ENCODE measurements at places on chromosomes 4 and X.

- peak; percentile 51 for DNase-seq
These were observed 16.0 kb upstream of the SEPTIN6 start for GRCh38 chrX:119708936-119709335.

DNA sequence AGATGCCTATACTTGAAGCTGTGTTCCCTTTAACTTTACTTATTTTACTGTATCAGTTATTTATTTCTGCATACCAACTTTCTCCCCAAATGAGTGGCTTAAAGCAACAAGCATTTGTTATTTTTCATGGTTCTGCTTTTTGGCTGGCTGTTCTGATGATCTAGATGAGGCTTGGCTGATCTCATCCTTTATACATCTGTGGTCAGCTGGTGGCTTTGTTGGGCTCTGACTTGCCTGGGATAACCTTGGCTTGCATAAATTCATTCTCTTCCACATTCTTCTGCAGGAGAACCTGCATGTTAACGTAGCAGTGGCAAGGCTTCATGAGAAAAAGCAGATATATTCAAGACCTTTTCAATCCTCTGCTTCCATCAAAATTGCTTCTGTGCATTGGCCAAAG is 1317.6 kb downstream of the ADGRL3 start:
- no peak for DNase-seq

GRCh38 chr4:161767116-161767515 is 396.7 kb downstream of the FSTL5 start:
- DNase-seq = peak; percentile 1

GRCh38 chr4:94177822-94178221 is 29.8 kb upstream of the SMARCAD1 start:
- DNase-seq = no peak

DNA sequence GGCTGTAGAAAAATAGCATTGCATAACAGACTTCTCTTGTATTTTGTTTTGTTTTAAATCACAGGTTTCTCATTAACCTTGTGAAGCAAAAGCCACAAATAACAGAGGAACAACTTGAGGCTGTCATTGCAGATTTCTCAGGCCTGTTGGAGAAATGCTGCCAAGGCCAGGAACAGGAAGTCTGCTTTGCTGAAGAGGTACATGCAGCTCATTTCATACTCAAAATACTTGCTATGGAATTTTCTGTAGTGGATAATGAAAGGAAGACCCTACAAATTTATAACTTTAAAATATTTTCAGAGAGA is 17.6 kb downstream of the AFP start:
- no peak for DNase-seq

DNA sequence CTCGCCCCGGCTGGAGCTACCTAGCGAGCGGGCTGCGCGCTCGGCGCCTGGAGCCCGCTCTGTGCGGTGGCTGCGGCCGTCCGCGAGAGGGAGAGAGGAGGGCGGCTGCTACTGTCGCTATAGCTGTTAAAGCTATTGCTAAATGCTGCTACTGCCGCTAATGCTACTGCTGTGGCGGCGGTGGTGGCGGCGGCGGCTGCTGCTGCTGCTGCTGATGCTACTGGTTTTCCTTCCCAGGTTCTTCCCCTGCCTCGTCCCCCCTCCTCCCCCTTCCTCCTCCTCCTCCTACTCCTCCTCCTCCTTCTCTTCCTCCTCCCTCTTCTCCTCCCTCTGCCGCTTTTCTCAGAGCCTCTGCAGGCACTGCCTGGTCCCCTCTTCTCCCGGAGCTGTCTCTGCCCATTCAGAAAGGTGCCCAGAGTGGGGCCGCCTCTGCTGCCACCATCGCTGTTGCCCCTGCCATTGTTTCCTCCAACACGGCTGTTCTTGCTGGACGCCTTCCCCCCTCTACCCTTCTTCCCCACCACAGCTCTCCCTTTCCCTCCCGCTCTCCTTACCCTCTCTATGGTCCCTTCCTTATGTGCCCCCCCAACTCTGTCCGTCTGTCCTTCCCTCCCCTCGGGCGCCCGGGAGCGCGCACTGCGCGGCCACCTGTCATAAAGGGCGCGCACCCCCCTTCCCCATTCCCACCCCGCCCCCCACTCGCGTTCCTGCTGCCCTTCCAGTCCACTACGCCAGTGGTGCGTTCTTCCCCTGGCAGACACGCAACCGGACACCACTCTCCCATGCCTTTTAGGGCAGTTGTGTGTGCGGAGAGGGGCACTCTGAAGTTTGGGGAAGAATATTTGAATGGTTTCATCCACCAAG is at the start of gene NEXMIF:
NEXMIF (minus strand) TSS at position 228 of the 864 bp plus-strand sequence.
- no peak for DNase-seq

DNA sequence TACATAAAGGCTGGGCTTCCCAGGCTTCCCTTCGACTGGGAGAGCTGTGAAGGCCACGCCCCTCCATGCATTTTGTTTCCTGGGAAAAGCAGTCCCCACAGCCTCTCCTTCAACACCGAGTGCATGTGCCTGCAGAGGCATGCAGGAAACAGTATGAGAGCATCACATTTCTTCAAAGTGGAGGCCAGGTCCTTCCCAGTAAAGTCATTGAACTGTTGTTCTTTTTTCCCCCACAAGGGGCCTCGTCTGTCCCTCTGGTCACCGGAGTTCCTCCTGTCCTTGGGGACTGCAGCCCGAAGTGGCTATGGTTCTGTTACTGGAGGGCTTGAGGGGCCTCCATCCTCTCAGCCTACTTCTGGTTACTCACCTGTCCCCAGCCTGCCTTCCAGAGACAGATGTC is 56.0 kb downstream of the RAI2 start:
- no peak for DNase-seq

GRCh38 chr4:8617486-8618040 is 25.0 kb downstream of the CPZ start:
- DNase-seq = no peak

DNA sequence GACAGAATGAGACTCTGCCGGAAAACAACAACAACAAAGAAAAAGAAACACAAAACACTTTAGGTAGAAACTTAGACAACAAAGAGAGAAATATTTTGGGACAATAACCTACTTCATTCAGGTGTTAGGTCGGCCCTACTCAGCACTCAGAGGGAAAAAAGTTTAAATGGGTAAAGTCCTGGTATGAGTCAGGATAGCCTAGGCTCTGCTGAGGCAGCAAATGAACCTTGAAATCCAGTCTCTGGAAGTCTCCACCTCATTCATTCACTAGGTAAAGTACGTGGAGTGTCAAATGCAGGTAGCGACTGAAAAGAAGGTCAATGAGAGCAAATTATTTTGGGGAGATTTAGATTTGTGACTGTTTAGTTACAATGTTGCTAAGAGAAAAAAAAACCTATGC is 127.4 kb downstream of the FHDC1 start:
- no peak for DNase-seq

DNA sequence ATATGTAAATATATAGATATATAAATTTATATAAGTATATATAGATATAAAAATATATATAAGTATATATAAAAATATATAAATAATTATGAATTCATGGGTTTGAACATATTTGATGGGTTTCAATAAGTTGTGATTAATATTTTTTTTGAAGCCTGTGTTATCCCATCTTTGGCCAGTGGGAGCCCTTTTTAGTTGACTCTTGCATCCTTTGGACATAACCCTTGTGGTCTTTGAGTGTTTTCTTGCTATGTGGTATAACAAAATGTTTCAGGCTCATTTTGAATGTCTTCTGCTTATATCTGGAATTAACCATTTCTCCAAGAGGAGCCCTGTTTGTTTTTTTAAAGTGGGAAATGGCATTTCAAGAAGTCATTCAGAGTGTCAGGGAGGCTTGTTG is 15.2 kb downstream of the SNX25 start:
- DNase-seq = no peak

GRCh38 chrX:63993936-63994335 is 208.9 kb upstream of the ARHGEF9 start:
- no peak for DNase-seq

- DNase-seq = no peak
These were observed 8.3 kb upstream of the SLC10A6 start for GRCh38 chr4:86857341-86858052.

GRCh38 chr4:165326831-165327210 is 648 bp upstream of the MSMO1 start:
- peak; percentile 36 for DNase-seq

- DNase-seq = no peak
These were observed 78.9 kb downstream of the NDST3 start for GRCh38 chr4:118113220-118113619.

DNA sequence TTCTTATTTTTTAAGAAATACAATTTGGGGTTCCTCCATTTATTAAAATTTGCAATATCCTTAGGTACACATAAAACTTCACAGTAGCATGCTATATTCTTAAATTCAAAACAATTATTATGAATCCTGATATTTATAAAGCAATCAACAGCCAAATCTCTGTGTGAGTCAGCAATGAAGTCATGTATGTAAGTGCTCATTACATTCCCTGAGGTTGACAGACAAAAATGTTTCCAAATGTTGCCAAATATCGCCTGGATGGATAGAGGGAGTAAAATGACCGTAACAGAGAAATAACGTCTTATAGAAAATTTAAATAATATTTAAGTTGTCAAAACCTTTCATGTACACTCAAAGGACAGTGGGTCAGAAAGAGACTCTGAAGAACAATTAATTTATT is 220.0 kb downstream of the PCDH18 start:
- peak; percentile 1 for DNase-seq

- DNase-seq = no peak
These were observed 89.3 kb downstream of the DDIT4L start for GRCh38 chr4:100100985-100101384.

DNA sequence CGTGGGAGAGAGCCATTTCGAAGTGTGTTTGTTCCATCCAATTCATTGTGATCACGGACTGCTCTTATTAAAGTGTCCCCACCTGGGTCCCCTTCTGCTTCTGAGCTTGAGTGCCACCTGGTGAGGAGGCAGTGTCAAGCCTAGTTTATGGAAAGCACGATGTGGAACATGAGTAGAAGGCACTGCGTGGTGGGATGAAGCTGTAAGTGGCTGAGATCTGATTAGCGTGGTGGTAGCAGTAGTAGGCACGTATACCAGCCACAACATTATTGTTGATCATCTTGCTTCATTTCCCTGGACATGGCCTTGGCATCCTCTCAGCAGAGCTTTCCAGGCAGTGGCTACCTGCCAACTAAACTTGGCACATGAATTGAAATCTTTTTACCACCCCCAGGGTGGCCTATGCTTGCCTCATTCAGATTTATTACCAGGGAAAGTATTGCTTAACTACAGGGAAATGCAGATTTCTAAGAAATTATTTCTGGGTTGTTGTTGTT is 46.4 kb downstream of the GPAT3 start:
- DNase-seq = peak; percentile 86

GRCh38 chrX:131729295-131729694 is 185.4 kb downstream of the OR13H1 start:
- DNase-seq = no peak

GRCh38 chrX:149691794-149692193 is 20.1 kb upstream of the MAGEA11 start:
- DNase-seq = no peak

- no peak for DNase-seq
These were observed 23.6 kb upstream of the RASGEF1B start for GRCh38 chr4:81495345-81495744.

GRCh38 chrX:153926858-153927671 is 1.0 kb upstream of the ARHGAP4 start:
- DNase-seq = peak; percentile 24

DNA sequence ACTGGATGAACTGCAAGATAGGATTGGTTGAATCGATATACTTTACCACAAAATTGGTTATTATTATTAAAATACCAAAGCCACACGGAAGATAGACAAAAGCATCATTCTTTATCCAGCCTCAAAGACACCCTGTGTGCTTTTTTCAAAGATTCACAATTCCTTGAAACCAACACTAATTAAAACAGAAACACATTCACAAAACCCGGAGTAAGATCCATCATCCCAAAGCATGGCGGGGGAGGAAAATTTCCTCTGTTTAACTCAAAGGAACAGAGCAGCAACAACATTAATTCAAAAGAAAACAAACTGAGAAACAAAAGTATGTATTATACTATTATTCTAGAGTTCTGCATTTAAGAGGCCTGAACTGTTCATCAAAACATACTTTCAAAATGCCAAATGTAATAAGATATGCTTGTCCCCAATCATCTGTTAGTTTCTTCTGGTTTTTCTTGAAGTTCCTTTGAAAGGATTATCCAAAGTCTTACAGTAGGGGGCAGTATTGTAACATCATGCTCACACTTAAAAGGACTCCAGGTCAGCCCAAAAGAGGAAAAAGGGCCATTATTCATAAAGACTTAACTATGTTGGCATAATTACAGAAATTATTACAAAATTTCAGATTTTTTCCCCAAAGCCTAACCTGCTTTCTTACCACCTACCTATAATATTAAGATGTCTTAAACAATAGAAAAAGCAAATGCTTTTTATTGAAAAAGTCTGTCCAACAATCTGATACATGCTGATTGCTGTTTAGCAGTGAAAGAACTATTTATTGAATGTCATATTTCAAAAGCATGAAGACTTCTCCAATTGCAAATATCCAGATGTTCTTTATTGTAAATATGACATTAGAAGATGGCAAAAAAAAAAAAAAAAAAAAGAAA is 168.7 kb downstream of the SCFD2 start:
- DNase-seq = peak; percentile 97

GRCh38 chrX:68994891-68995255 is 166.1 kb downstream of the EFNB1 start:
- no peak for DNase-seq

DNA sequence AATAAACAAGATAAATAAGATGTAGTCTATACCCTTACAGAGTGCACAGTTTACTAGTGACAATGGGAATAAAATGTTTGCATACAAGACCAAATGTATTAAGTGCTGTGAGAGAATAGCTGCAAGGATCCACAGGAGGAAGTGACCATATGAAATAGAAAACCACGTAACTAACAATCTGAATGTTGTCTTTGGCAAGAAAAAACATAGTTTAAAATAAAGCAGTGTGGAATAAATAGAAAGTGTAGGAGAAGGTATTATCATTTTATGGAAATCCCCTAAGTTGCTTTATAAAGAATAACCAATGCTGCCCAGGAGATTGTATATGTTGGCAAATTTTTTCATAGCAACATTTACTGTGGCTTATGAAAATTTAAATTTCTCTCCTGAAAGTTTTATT is 116.1 kb downstream of the PCDH7 start:
- no peak for DNase-seq

- no peak for DNase-seq
These were observed 465.8 kb downstream of the NAF1 start for GRCh38 chr4:162700815-162701361.

DNA sequence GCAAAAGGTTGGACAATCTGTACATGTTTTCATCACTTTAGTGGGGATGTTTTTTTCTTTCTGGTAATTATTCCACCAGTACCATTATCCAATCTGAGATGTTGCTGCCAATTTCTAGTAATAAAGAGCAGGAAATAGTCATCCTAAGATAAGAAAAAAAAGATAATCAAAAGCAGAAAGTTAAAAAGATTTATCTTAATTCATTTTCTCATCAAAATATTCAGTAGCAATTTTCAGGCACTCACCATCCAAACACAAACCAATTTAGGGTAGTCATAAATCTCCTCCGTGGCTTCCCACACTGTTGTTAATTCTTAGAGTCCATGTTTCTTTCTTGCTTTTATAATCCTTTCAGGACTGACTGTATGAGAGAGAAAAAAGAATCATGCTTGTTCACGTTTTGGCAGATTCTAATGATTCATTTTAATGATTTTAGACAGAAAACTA is 263.7 kb upstream of the UGT8 start:
- DNase-seq = no peak

GRCh38 chrX:51459125-51459524 is 37.3 kb downstream of the NUDT11 start:
- DNase-seq = peak; percentile 1

- no peak for DNase-seq
These were observed 6.3 kb downstream of the KLF3 start for GRCh38 chr4:38670109-38670901.

- no peak for DNase-seq
These were observed 89.0 kb downstream of the KDM6A start for GRCh38 chrX:44961817-44962607.

- DNase-seq = no peak
These were observed 11.7 kb downstream of the MMRN1 start for GRCh38 chr4:89906316-89906715.
